ENCODE measurements at places on chromosomes 6 and 20.

DNA sequence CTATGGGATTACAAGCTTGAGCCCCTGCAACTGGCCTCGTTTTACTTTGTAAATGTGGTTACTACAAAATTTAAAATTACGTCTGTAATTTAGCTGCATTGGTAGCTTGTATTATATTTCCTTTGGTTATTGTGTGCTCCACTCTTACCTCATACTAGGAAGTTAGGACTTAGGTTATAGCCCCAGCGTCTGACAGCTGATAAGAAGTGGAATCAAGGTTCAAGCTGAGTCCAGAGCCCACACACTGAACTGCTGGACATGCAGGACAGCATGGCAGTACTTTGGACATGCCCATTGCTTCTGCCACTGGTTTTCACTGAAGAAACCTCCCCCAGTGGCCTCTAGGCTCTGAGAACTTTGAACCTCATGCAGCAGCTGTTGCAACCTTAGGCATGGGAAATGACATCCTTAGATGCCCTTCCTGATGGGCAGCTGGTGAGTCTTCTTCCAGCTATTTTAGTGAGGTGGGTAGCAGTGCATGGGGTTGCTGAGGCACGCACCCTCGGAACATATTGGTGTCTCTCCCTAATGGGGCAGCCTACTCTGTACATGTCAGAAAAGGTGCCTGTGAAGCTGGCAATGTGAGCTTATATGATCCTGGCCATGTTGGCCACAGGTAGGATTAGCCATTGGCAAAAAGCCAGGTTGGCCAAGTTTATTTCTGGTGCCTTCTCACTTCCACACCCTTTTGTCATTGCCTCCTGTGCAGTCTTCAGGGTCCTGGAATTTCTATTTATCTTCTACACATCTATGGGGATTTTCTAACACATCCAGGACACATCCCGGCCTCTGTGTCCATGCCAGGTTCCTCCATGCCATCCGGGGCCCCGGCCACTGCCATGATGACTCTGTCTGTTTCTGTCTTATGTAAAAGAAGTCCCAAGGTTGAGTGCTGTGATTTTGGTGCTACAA is 85.3 kb downstream of the CDS2 start:
- DNase-seq = no peak

DNA sequence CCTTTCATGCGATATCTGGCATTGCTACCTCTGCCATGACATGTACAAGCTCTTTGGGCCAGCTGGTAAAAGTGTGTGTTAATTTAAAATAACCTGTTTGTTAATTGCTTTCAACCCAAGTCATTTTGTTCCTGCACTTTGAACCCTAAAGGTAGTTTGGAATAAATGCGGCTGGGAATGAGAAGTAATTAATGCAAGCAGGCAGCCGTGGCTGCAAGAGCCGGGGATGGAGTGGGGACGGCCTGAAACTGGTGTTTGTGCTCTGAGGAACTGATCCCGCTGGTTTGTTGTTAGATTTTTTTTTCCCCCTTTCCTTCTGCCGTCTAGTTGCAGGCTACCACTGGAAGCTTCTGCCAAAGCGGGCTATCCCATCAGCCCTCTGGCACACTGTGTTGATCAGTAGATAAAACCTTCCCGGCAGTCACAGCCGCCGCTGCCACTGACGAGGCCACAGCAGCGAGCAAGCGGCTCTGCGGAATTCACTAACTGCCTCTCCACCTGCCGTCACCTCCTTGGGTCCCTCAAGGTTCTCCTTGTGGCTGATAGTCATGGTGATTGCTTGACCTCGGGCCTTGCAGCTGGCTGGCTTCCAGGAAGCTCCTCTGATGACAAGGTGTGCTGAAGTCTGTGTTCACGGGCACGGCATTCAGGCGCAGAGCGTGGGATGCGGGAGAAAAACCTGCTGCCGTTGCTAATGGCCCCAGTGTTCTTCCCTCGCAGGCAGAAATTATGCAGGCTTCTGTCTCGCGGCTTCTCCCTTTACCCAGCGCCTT is 315.9 kb downstream of the TFAP2A start:
- DNase-seq = no peak

DNA sequence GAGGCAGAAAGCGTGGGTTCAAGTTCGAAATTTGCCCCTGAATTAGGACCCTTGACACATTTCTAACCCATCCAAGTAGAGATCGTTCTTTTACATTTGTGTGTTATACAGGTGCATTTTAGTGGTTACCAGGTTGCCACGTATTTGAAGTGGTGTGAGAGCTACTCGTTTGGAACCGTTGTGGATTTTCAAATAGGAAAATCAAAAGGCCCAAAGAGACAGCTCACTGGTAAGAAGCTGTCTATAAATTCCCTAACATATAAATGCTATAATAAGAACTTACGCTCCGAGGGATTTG is 1.6 kb upstream of the REV3L start:
- DNase-seq = no peak

- peak; percentile 72 for DNase-seq
Measured at GRCh38 chr20:50304923-50305635, 114.4 kb downstream of the CEBPB start.

DNA sequence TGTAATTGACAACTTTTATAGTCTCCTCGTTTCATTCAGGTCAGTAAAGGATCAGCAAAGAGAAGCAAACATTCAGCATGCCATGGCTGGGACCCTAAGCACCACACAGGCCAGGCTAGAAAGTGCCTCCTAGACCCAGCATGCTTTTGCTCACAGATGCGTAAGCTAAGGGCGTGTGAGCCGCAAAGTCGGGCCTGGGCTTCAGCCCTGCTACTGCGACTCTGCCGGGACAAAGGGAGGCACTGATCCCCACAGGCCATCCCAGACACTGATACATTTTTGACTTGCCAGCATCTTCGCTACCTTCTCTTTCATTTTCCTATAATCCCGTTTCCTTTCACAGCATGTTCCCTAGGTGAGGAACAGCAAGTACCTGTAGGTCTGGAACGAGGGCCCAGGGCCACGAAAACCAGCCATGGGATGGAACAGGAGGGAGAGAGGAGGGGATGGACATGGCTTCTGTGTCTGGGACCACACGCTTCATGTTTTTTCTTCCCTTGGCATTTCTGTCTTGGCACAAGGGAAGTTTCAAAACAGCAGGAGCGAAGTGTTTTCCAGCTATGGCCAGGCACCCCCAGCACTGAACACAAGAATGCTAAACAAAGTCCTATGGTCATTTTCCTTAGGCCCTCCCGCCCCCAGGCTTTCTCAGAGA is 42.6 kb downstream of the IRF4 start:
- DNase-seq = no peak

DNA sequence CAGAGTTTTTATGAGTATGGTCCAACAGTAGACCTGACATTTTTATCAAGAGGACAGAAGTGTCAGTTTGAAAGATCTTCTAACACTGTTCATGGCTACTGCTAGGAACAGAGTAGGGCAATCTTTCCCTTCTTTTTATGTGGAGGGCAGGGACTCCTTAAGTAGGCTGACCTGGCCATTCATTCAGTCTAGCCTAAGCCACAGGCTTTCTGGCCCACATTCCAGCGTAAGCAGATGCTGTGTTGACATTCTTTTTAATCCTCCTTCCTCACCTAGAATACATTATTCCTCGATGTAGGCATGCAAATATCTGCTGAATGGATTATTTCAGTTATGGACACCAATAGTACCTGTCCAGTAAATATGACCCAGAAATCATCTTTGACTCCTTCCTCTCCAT is 188.3 kb downstream of the ATXN1 start:
- DNase-seq = no peak

DNA sequence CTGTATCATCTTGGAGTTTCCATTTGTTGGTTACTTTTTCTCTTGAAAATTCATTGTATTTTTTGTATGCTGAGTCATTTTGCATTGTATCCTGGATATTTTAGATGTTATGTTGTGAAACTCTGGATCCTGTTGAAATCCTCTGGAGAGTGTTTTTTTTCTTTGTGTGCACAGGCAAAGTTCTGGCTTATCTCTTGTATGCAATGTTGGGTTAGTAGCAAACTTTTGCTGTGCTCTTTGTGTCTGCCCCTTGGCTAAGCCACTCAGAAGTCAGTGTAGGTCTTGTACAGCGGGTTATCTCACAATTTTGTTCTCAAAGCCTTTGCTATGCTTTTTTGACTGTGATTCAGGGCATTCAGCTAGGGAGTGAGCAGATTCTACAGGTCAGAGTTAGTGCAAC is 29.1 kb upstream of the LMBRD1 start:
- DNase-seq = no peak
